AG04449 (cell line): ENCODE measurements at places on chromosomes 5 and 9.

DNA sequence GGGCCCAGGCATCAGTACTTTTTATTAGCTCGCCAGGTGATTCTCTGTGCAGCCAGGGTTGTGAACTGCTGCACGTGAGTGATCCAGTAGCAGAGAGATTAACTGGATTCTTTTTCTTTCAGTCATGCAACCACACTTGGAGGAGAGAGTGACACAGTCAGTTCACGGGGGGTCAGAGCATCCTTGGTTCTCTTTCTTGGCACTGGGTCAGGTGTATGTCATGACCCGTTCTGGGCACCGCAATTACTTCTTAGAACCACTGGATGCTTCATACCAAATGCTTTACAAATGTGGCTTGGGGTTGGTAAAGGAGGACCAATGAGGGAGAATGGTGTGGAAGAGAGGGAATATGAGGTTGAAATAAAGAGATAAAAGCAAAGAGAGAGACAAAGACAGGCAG lies 368.7 kb downstream of the MLLT3 start:
- no peak for DNase-seq

DNA sequence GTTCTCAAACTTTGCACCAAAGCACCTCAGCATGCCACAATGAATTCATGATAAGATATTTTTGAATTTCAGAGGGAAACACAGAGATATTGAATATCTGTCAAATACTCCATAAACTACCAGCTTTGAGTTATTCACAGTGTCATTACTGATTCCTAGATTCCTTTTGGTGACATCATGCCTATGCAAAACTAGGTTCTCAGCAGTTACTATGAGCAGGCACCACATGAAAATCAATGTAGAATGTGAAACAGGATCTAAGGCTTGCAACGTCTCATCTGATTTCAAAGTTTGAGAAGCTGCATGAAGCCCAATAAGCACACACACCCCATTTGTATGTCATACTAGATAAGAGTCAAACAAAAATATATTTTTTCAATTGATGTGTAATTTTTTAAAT lies 426.5 kb downstream of the NR2F1-AS1 start:
- no peak for DNase-seq

DNA sequence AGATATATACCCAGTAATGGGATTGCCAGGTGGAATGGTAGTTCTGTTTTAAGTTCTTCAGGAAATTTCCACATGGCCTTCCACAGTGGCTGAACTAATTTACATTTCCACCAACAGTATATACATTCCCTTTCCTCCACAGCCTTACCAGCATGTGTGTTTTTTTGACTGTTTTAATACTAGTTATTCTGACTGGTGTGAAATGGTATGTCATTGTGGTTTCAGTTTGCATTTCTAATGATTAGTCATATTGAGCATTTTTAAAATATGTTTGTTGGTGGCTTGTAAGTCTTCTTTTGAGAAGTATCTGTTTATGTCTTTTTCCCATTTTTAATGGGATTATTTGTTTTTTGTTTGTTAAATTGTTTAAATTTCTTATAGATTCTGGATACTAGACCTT lies 208.9 kb downstream of the CFAP90 start:
- no peak for DNase-seq

DNA sequence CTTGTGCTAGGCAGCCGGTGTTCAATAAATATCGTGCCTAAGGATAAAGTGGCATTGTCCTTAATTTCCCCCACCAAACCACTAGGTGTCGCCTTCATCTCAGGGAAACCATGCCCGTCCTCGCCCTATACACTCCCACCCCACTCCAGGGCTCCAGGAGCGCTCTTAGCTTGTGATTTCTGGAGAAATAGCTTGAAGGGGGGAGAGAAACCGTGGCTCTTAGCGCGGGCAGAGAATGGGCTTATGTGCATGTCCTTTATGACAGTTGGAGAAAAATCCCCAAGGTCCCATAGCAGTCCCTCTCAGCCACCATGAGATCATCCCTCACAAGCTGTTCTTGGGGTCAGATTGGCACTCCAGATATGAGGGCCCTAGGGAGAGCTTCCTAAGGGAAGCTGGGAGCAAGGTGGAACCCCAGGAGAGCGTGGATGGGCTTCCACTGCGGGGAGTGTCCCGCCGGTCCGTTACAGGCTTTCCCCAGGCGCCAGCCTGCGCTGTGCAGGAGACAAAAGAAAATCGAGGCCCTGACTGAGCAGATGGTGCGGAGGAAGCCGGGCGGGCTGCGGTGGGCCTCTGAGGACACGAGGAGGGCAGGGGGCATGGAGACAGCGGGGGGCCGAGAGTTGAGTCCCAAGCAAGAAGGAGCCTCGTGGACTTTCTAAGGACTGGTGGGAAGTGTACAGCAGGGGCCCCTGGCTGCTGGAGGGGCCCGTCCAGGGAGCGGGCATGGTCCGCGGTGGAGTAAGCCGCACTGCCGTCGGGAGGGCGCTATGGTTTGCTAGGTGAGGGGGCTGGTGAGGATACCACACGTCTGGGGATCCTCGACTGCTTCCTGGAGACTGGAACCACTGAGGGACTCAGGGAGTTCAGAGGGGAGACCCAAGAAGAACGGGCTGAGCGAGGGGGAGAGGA lies 750 bp upstream of the NPR2 start:
- peak; percentile 31 for DNase-seq

DNA sequence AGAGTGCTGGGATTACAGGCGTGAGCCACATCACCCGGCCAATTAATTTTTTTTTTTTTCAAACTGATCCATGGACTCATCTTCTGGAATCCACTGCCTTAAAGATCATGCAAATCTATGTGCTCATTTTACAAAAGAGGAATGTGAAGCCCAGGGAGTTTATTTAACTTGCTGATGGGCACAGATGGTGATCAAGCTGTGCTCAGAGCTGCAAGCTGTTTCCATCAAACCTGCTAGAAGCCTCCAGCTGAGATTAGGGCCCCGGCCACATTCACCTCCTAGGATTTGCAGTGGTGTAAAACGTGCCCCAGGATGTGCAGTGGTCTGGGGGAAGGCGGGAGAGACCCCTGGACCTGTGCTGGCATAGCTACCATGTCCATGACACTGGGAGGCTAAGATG lies 56.1 kb upstream of the TUT7 start:
- no peak for DNase-seq

DNA sequence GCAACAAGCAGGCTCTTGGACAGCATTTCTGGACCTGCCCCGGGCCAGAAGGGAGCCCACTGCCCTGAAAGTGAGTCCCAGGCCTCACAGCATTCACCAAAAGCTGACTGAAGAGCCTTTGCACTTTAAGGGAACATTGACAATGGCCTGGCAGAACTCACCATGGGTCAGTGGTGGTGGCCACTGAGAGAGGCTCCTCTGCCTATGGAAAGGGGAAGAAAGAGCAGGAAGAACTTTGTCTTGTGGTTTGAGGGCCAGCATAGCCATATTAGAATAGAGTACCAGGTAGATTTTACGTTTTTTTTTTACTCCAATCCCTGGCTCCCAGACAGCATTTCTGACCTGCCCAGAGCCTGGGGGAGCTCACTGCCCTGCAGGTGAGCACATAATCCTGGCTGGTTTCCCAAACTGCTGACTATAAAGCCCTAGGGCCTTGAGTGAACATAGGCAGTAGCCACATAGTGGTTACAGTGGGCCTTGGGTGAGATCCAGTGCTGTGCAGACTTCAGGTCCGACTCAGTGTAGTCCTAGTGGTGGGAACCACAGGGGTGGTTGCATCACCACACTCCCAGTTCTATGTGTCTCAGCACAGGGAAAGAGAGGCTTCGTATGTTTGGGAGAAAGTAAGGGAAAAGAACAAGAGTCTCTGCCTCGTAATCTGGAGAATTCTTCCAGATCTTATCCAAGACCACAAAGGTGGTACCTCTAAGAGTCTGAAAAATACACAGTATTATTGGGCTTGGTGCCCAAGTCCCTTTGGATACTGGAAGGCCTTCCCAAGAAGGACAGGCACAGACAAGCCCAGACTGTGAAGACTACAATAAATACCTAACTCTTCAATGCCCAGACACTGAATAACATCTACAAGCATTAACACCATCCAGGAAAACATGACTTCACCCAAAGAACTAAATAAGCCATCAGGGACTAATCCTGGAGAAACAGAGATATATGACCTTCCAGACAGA lies 89.5 kb downstream of the TSSK1B start:
- DNase-seq: no peak

- no peak for DNase-seq
Measured at GRCh38 chr9:81585191-81585763, 104.1 kb downstream of the TLE1 start.

DNA sequence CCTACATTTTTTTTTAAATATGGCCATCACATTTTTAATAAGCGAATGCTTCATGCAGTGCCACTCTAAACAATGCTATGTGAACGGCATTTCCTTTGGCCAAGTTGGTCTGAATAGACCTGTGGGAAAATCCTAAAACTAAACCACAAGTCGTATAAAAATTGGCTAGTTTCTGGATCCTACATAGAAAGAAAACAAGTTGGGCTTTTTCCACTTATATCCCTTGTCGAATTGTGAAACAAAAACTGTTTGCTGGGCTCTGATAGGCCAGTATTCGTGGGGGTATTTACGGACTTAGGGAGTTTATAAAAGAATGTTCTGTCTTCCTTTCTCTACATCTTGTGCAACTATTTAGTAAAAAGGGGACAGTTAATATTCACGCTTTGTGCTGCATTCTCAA lies 153.1 kb upstream of the KLF9 start:
- DNase-seq: no peak

DNA sequence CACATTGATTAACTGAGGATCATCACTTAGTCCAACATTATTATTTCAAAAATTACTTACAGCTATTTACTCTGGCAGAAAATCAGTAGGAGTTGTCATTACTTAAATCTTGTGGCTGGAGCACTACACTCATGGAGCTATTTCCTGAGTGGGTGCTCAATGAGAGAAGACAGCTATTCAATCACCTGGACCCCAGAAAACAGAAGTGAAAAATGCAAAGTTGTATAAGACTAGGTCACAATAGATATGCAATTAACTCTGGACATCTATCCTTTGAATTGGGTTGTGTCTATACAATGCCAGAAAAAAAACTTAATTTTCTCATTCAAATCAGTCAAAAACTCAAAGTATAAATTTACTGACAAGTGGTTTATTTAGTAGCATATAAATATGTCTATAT lies 340.9 kb downstream of the EFNA5 start:
- DNase-seq: no peak

- DNase-seq: no peak
Measured at GRCh38 chr9:5869315-5870019, 21.2 kb upstream of the MLANA start.

GRCh38 chr9:110638381-110638954 lies 30.1 kb upstream of the MUSK start:
- DNase-seq: no peak

DNA sequence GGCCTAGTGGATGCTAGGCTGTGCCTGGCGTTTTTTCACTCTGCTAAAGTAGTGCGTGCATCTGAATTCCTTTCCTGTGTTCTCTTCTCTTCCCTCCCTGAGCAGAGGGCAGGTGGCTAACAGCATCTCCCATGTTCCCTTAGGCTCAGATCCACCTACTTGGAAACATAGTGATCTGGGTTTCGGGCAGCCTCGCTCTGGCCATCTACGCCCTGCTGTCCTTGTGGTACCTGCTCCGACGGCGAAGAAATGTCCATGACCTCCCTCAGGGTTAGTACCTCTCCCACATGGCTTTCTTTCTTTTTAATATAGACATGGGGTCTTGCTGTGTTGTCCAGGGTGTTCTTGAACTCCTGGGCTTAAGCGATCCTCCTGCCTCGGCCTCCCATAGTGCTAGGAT lies 9.9 kb downstream of the UCK1 start:
- no peak for DNase-seq

GRCh38 chr5:172119921-172120688 lies 67.9 kb downstream of the STK10 start:
- DNase-seq: no peak

GRCh38 chr5:59600998-59601397 lies 292.5 kb downstream of the PDE4D start:
- DNase-seq: no peak

DNA sequence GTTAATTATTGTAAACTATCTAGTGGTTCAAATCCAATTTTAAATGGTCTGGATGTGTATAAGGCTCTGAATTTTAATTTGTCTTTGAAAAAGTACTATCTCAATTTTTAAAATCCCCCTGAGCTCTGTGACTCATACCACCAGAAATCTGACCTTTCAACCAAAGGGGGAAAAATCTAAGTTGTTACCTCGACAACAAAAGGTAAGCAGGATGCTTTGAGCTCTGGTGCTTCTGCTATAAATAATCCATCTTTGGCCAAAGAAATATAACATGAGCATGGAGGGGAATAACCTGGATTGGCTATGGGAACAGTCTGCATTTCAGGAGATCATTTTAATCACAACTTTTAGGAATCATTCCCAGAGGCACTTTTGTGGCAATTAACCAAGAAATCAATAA lies 76.3 kb upstream of the PCSK1 start:
- no peak for DNase-seq

GRCh38 chr9:119544492-119544891 lies 175.3 kb upstream of the BRINP1 start:
- DNase-seq: no peak

GRCh38 chr5:81252904-81253303 lies 19.8 kb downstream of the CKMT2 start:
- no peak for DNase-seq

DNA sequence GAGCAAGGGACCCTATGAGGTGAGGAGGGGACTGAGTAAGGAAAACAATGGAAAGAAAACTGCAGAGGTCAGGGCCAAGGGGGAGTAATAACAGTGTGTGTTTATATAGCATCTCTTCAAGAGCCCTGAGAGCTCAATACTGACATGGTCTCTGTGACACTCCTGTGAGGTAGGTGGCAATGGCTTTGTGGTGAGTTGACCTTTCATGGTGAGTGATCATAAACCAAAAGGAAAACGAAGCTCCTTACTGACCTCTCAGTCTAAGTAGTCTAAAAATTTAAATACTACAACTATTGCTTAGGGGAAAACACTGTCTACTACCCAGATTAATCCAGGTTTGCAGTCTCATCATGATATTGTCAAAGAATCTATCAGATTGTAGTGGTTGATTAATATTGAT lies 130.9 kb downstream of the SNCAIP start:
- DNase-seq: no peak

DNA sequence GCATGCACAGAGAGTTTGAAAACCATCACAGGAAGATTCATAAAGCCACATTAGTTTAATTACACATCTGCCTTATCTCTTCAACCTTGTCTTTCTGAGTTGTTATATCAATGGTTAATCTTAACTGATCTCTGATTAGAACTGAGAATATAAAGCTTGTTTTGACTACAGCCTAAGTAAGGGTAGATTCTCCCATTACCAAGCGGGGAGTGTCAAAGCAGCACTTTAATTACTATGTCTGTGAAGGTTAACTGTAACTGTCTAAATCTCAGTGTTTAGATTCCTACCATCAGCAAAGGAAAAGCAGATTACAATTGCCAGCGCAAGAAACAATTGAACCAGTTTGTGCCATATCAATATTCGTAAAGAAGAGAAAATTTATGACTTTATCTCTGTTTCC lies 348.7 kb downstream of the CDH12 start:
- no peak for DNase-seq

- DNase-seq: no peak
Measured at GRCh38 chr5:154758493-154758892, 3.3 kb downstream of the LARP1 start.
